Germinal center (tissue), 1 donor: ENCODE measurements at places on chromosomes 12 and 14.

DNA sequence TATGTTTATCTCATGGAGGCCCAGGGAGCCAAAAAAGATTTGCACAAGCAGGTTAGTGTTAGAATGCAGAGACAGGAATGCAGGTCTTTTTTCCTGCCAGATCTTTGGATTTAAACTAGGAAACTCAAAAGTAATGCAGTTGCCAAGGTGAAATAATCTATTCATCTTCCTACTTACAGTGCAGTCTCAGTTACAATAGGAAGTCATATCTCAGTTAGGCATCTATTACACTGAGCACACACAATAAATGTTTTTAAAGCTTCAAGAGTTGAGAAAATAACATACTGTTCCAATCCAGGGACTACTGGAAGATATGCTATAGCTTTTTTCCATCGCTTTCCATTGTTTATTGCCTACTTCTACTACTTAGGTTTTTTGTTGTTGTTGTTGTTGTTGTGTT is 279.3 kb upstream of the E2F7 start:
- DNase-seq, result no peak

GRCh38 chr12:77745624-77746023 is 85.1 kb upstream of the NAV3 start:
- DNase-seq, result no peak

GRCh38 chr14:105150368-105151083 is 18.1 kb downstream of the JAG2 start:
- DNase-seq, result no peak

- no peak for DNase-seq
Measured at GRCh38 chr14:77580964-77581505, 35.4 kb downstream of the SPTLC2 start.

- DNase-seq, result no peak
Measured at GRCh38 chr12:120835657-120836056, 68.5 kb downstream of the SPPL3 start.

- no peak for DNase-seq
Measured at GRCh38 chr12:2179953-2180736, 127.4 kb downstream of the CACNA1C start.

DNA sequence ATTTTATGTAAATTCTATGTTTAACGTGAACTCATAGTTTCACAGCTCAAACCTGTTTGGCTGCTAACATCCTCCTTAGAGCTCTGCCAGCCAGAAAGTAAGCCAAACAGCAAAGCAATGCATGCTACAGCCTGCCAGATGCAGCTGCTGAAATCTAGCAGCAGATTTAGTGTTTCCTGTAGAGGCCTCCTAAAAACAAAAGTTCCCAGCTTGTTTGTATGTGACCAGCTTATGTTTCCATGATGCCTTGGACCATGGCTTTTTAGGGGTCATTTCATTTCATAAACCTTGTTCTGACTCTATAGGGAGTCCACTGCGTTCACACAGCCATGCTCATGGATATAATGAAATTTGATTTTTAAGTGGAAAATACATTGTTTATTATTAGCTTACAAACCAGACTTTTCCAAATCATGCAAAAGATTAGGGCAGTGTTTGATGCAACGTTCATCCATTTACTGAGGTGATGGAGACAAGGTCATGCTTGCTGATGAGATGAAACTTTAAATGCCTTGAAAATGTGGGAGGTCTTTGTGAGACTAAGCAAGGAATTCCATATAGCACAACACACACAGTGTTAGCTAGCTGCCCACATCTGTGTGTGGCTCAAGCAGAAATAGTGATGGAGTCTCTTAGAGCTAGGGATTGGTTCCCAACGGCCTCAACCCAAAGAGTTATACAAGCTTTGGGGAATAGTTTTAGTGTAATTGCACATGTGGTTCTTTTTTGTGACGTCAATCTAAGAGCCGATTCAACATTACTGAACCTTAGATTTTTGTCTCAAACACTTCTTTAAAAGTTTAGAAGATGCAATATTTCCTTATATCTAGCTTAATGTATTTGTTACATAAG is 157.5 kb upstream of the LRIG3 start:
- DNase-seq, result no peak

- DNase-seq, result no peak
Measured at GRCh38 chr14:101088395-101088667, 184.8 kb upstream of the RTL1 start.

- no peak for DNase-seq
Measured at GRCh38 chr12:50506753-50507473, 2.1 kb downstream of the DIP2B start.

DNA sequence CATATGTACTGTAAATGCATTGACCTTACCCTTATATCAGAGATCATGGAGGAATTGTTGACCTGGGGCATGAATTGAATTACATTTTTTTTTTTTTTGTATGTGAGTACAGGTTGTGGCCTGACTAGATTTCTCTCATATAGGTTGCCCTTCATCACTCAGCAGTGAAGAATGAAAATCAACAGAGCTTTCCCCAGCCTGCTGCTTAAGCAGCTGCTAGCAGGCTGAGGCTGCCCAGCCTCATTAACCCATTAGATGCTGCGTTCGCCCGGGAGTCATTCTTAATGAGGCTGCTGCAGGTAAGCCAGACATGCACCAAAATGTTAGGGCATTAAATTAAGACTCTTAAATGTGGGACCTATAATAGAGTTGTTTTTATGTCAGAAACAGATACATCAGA is 236.0 kb downstream of the ETNK1 start:
- DNase-seq, result no peak

DNA sequence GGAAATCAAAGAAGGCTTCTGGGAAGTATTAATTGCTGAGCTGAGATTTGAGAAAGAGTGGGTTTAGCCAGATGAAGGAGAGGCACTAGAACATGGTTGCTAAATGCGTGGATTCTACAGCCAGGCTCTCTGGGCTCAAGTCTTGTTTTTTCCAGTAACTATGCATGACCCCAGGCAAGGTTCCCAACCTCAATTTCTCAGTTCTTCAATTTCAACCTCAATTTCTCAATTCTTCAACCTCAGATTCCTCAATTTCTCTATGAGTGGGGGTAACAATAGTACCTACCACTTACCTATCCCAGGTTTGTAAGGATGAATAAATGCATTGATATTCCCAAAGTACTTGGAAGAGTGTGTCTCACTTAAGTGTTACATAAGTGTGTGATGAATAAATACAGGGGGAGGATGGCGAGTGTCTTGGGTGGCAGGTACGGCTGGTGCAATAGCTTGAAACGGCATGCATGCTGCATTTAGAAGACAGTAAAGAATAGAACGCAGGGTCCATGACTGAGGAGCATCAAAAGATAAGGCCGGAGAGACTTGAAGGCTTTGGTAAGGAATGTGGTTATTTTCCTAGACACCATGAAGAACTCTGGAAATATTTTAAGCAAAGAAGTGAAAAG is 149.1 kb upstream of the ATP2B1 start:
- DNase-seq, result no peak

DNA sequence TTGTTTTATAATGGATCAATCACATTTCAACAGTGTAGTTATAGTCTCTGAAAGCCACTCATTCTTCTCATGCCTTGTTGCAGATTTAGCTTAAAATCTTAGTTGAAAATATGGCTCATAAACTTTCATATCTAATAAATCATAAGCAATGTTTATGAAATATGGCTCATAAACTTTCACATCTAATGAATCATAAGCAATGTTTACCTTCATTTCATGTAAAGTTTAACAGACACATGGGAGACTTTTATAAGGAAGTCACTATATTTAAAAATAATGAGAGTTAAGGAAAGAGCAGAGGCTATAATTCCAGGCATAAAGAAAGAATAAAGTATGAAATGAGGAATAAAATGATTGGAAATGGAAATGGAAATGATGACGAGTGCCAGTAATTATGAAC is 1042.1 kb downstream of the FSCB start:
- no peak for DNase-seq

- no peak for DNase-seq
Measured at GRCh38 chr12:66132408-66132807, 1.9 kb upstream of the LLPH start.

GRCh38 chr12:125169870-125170269 is 104.6 kb downstream of the AACS start:
- no peak for DNase-seq

DNA sequence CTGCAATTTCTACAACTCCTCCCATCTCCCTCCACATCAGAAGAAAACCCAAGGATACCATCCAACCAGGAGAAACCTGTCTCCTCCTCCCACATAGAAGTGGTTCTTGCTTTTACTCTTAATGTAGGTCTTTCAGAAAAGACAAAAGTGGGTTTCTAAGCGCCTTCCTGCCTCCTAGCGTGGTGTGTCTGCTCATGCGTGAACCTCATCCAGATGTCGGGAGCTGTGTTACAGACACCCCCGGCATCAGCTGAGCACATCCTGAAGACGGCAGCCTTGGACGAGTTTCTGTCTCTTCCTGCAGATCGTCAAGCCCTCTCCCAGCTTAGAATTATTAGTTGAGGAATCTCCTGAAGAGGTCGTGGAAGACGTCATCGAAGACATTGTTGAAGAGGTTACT is 9.5 kb downstream of the LRRC43 start:
- DNase-seq, result no peak
